ENCODE measurements at places on chromosomes 7 and 10.

DNA sequence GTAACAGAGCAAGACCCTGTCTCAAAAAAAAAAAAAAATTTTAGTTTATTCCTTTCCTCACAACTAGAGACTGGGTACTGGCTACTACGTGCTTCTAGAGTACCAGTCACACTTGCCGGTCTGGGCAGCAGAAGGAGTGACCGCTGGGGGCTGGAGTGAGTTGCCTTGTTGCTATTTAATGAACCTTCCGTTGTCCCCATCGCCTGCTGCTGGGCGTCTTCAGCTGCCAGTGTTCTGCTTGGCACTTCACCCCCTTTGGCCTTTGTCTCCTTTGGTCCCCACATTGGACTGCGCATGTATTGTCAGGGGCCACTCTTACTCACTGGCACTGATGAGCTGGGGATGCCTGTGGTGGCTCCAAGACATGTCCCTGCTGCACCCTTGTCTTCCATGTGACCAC, 110.6 kb downstream of the CLEC2L start:
- DNase-seq = no peak

GRCh38 chr7:44664780-44665461, 58.5 kb downstream of the OGDH start:
- DNase-seq = no peak

DNA sequence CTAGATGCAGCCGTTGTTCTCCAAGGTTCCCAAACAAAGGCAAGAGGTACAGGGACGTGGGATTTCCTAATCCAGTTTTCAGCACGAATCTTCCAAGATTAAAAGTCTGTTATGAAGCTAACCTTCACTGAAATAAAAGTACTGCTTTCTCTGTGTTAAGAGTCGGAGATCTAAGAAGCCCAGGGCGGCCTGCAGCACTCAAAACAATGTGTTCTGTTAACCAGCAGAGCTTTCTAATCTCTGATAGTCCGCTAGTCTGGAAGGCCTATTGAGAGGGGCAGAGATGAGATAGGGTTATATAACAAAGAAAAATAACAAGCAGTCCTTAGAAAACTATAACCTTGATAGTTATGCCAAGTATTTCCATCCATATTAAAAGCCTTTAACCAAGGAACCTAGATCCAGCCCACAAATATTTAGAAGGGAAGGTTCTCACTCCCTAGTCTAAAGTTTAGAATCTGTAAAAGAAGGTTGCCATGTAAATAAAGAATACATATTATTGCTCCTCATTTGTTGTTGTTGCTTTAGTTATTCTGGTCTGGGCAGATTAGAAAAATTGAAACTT, 106.3 kb upstream of the SVIL start:
- DNase-seq = no peak

GRCh38 chr10:75623310-75624093, 192.1 kb downstream of the LRMDA start:
- DNase-seq = no peak

GRCh38 chr7:99311702-99312101, 14.0 kb upstream of the ARPC1A start:
- no peak for DNase-seq

Measured in amniotic stem cell (primary cell).